Airway epithelial cell (primary cell): ENCODE measurements at places on chromosomes 4 and X. TPM values are rescaled to one million over a fixed set of nuclear protein-coding genes. Genes with fewer than 3 reads are reported as not detected.

HTR2C gene
- not detected in 2 replicates for total RNA-seq

MAGEB1 gene
- not detected in 2 replicates for total RNA-seq

COL4A6 gene
- 35.3 and 45.1 TPM in 2 replicates for total RNA-seq

RS1 gene
- total RNA-seq: not detected in 2 replicates

GAGE12E gene
- total RNA-seq: not detected in 2 replicates

ARMCX2 gene
- 20.0 and 25.5 TPM in 2 replicates for total RNA-seq

GATA1 gene
- not detected in 2 replicates for total RNA-seq

CCNI gene
- total RNA-seq: 127 and 183 TPM in 2 replicates

HTN1 gene
- total RNA-seq: not detected in 2 replicates

NDP gene
- total RNA-seq: 0.07 TPM in 1 of 2 replicates, not detected in the other

LRCH2 gene
- total RNA-seq: 0.19 and 0.28 TPM in 2 replicates
